ENCODE measurements at places on chromosomes 2 and 18. TPM values are rescaled to one million over a fixed set of nuclear protein-coding genes. Genes with fewer than 3 reads are reported as not detected.

The TMEM169 gene
- total RNA-seq = 0.33 TPM

The NCOA1 gene
- 58.1 TPM for total RNA-seq

GRCh38 chr2:227886149-227886548 lies 14.7 kb downstream of the DAW1 start:
- no peak overlapping the region for H3K4me3 ChIP-seq
- no peak for DNase-seq
- no peak overlapping the region for H3K27ac ChIP-seq
- H3K36me3 ChIP-seq = no peaks in the 10 kb centered on the region

- H3K4me3 ChIP-seq = no peak overlapping the region
- H3K36me3 ChIP-seq = no peaks in the 10 kb centered on the region
- no peak overlapping the region for H3K27ac ChIP-seq
- no peaks in the 10 kb centered on the region for H3K4me1 ChIP-seq
Observed at GRCh38 chr2:99404039-99404796, 67.0 kb downstream of the EIF5B start.
